AML-193 (cell line): ENCODE measurements at places on chromosomes 7 and 10.

GRCh38 chr10:85891472-85891871 lies 475.1 kb downstream of the GRID1 start:
- no peak for DNase-seq

DNA sequence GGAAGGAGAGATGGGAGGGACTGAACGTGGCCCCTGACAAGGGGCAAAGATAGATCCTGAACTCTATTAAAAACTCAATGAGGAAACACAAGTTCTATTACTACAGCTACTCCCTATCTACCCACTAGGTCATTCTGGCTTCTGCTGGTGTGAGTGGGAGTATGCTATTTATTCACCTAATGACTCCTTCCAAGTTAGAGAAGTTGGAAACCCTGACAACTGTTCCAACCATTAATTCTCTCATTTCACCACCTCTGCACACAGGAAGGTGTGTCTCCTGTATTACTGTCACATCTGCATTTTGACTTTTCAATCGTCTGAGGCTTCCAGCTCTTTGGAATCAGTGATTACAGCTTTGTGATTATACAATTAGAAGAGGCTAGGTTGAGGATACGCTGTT lies 169.4 kb upstream of the ADO start:
- DNase-seq = no peak

GRCh38 chr10:66095610-66096009 lies 830.2 kb upstream of the LRRTM3 start:
- DNase-seq = no peak

DNA sequence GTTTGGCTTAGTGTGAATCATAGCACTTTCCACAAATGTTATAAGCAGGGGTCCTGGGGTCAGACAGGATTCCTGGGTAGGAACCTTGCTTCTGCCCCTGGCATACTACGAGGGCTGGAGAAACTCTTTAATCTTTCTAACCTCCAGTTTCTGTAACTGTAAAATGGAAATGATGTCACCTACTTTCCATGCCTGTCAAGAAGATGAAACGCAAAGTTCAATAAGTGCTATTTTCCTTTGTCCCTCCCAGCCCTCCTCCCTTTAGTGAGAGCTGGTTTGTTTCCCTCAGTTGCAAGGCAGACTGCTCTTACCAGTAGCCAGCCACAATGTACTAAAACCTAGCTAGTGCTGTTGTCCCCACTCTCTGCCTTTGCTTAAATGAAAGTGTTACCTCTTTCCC lies 117.1 kb upstream of the HPS1 start:
- DNase-seq = no peak

DNA sequence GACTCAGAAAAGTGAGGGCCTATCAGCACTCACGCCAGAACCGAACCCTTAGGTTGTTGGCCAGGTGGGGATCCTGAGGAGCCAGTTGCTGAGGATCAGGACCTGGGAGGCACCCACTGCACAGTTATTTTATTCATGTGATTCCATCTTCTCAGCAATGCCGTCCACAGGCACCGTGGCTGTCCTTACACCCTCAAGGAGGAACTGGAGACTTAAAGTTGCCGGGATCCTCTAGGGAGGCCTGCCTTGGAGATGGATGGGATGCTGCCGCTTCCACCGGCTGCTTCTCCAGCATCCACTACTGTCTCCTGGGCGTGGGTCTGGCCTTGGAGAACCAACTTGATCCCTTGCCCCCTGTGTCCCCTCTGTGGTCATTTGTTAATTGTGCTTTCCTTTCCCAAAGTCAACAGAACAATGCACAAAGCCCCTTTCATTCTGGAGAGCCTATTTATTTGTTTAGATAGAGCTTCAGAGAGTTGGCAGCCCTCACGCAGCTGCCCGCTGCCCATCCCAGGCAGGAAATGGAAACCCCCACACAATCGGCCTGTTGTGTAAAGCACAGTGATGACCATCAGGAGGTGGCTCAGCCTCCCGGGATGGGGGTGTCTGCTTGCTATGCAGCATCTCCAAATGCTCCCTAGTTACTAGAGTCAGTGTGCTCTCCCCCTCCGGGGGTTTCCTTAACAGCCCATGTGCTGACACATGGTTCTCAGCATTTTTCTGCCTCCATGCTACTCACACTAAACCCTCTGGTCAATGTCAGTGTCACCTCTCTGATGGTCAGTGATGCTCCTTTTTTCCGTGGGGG lies 52.9 kb upstream of the IGFBP3 start:
- DNase-seq = no peak

DNA sequence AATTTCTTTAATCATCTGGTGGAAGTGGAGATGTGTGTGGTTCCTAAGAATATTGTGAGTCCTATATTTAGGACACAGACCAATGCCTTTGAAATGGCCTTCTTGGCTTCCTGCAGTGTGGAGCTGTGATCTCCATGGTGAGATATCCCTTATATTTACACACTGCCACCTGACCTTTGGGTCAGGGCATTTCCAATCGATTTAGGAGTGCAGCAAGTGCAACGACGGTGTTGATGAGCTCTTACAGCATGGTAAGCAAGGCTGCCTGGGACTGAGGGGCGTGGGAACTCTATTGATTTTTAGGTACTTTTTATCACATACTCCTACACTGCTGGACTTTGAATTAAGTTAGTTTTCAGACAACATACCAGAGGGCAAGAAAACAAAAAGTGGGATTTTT lies 146.0 kb downstream of the NRG3 start:
- no peak for DNase-seq

DNA sequence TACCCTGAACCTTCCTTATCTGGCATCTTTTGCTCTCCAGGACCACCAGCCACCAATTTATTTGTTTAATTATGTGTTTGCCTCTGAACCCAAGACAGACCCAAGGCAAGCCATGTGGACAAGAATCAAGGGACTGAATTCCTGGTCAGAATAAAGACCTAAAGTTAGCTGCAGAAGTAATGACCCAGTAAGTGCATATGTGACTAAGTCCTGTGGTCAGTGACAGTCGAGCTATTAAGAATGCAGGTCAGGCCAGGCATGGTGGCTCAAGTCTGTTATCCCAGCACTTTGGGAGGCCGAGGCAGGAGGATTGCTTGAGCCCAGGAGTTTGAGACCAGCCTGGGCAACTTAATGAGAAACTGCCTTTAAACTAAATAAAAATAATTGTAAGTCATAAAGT lies 139.4 kb downstream of the CCDC71L start:
- DNase-seq = no peak

DNA sequence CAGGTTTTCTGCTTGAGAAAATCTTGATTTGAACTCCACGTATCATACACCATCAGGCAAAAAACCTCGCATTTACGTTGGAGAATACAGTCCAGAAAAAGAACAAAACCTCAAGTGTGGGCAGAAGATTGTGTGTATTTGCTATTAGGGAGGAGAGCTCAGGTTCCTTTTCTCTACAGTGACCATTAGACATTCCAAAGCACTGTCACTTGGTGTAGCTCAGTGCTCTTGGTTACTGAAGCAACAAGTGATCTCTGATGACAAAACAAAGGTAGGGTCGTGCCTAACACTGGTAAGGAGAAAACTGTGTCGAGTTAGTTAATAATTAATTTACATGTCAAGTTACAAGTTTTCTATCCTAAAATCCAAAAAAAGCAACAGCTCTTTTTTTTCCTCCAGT lies 72.6 kb downstream of the C1GALT1 start:
- DNase-seq = no peak

- no peak for DNase-seq
Measured at GRCh38 chr10:113524539-113525490, 28.0 kb upstream of the HABP2 start.

GRCh38 chr10:97525086-97525485 lies 26.4 kb downstream of the UBTD1 start:
- DNase-seq = no peak

- DNase-seq = peak; percentile 37
Measured at GRCh38 chr7:31134246-31135188, 82.4 kb downstream of the ADCYAP1R1 start.
